ENCODE measurements at places on chromosomes 11 and 22. TPM values are rescaled to one million over a fixed set of nuclear protein-coding genes. Genes with fewer than 3 reads are reported as not detected.
A peak's percentile ranks its signal among the peaks of the same experiment; 100 is the strongest.

DNA sequence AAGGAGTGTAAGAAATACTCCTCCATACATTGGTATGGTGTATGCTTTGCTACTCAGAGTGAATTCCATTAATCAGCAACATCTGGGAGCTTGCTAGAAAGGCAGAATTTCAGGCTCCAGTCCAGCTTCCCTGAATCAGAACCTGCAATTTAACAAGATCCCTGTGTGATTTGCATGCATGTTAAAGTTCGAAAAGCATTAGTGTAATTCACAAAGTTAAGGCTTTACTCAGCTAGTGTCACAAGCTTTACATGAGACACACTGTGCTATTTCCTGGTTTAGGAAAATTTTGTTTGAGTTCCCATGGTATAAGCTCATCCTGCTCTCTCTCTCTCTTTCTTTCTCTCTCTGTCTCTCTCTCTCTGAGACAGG, 37.0 kb upstream of the HEPHL1 start:
- DNase-seq, result no peak

DNA sequence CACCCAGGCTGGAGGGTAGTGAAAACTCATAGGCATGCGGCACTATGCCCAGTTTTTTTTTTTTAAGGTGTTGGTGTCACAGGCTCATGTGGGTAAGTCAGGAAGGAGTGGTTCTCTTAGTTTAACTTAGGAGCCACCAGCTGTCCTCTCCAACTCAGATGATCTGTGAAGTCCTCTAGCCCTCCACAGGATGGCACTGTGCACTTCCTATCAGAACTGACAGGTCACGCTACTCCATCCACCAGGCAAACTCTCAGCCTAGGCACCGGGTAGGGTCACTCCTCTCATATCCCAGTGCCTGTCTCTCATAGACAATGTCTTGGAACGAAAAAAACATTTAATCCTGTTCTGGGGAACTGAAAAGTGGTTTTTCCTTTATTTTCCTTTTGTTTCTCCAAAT, 16.5 kb downstream of the NAP1L4 start:
- peak; percentile 54 for DNase-seq

GRCh38 chr11:70834277-70834940, 418.0 kb downstream of the SHANK2 start:
- no peak for DNase-seq

- peak; percentile 84 for DNase-seq
Observed at GRCh38 chr22:39254789-39255298, 10.1 kb upstream of the PDGFB start.

C11orf42 gene
- total RNA-seq, result not detected

- no peak for DNase-seq
Observed at GRCh38 chr11:91164452-91164822, 941.6 kb upstream of the CHORDC1 start.

SCN3B gene
- total RNA-seq, result 6.7 TPM

DLG2 gene
- 0.40 TPM for total RNA-seq

PANX1 gene
- total RNA-seq, result 23.0 TPM

All from lung microvascular endothelial cell (primary cell).